SIG-M5 (cell line): ENCODE measurements at places on chromosomes 7 and 10.

DNA sequence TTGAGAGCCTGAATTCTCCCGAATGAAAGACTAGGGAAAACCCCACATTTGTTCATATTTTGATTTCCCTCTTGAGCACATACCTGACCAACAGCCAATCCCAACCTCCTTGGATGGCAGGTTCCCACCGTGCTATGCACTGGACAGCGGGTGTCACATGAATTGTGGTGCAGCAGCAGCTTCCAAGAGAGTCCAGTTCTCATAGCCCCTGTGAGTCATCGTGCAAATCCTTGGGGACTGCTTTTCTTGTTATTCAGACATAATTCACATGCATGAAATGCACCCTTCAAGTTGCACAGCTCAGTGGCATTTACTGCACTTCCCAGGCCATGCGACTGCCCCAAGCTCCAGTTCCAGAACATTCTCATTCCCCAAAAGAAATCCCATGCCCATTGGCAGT, 67.8 kb upstream of the PPP2R2D start:
- no peak for DNase-seq

DNA sequence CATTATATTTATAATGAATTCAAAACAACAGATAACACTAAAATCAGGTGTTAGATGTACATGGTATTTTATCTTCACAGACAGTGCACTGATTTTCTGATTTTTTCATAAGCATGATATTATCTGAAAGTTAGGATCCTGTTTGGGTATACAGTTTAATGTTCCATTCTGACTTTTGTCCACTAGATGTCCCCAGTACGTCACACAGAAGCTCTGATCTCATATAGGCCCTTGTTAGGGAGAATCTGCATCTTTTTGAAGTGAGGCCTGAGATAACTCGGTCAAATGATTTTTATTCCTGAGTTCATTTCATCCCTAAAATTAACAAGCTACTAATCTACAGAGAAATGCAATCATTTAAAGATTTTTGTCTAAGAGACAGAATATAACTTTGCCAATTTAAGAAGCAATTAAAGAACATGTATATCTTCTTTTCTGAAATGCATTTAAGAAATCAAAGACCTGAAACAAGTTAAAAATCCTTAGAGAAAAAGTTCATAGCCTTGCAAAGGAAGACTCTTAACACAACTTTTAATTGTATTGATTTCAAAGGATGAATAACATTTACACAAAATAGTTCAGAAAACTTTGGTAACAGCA, 72.0 kb upstream of the TES start:
- no peak for DNase-seq

DNA sequence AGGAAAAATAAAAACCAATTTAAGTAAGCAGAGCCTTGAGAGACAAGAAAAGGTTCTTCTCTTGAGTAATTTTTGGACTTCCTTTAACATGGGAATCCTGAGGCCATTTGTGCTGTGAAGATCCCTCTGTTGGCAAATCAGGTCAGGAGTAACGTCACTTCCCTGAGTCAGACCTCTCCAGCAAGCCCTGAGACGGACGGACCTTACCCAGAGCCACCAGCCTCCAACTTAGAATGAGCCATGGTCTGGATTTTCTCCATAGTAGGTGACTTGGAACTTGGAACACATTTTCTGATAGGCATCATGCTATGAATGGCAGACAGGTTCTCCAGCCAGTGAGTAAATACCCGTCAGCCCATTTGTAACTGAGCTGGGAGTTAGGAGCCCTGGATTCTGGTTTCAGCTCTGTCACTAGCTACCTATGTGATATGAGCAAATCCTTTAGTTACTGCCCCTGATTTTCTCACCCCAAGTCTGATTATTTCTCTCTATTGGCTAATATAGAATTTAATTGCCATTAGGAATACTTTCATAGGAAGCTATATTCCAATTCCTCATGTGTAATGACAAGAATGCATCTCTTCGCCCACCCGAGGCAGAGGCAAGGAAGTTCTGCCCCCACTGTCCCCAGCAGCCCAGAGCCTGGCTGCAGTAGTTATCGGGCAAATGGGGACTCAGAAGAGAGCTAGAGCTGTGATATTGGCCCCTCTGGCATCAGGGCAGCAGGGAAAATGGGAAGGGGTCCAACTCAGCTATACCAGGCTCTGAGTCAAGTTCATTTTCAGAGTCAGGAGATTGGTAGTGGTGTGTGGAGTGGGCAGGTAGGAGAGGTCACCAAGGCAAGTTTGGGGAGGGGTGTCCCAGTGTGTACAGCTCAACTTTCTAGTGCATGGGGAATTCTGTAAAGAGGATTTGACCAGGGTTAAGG, 153.7 kb upstream of the AGK start:
- no peak for DNase-seq

DNA sequence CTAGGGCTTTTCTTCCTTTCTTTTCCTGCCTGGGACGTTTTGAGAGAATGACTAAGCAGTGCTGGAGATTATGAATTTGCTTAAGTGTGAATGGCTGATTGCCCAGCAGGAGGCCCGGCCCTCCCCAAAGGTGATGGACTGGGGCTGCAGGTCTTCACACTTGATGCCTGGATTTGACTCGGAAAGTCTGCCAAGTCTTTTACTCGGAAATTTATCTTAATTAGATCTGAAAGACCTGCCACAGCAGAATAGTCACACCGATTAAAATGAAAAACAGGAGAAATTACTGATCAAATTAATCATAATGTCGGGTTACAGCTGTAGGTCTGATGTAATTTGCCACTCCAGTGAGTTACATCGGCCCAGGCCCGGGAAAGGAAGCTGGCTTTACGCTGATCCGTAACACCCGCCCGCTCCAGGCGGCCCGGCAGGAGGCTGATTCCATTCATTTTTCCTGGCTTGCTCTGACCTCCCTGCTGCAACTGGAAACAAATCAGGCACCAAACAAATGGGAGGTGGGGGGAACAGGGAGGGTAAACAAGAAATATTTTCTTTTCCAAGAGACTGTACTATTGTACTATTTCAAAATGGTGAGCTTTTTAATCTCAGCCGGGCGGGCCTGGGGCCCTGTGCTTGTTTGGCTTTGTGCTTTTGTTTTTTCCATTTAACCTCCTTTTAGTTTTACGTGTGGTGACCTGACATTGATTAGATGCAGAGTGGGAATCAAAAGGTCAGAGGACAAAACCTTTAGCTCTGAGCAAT, 212.4 kb upstream of the YAE1 start:
- no peak for DNase-seq

DNA sequence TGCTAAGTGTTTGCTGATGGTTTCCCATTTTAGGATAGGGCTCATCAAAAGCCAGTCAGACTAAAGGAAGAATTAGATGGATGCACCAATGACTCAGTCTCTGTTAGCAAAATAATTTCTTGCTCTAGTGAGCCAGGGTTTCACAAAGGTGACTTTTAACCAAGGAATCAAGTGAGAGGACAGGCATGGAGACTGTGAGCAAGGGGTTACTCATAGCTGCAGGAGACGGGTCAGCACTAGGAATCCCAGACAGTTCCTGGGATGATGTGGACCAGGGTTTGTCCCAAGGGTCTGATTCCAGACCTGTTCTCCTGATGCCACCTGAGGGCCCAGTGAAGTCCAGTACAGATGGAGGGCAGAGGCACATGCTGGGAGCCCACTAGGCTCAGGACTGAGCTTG, 138.1 kb downstream of the NOC3L start:
- DNase-seq: no peak

GRCh38 chr7:157271991-157272324, 64.8 kb upstream of the DNAJB6 start:
- no peak for DNase-seq

GRCh38 chr10:86130737-86131475, 235.7 kb downstream of the GRID1 start:
- no peak for DNase-seq

DNA sequence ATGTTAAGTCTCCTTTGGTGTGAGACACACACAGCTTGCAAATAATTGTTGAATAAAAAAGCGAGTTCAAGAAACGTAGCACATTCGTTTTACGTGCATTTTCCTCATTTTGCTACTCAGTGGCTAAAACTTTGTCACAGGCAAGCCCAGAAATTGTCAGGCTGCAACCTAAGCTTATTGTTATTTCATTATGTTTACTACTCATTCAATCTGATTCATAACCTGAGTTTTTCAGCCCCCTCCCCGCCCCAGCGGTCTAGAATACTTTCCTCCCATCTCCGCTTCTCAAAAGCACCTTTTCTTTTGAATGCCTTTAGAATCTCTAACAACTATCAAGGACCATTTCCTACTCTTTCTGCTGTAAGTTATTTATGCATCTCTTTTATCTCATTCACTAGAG, 1.1 kb downstream of the FAM133B start:
- DNase-seq: no peak

- DNase-seq: no peak
These were observed 47.0 kb upstream of the ELMO1 start for GRCh38 chr7:37495574-37496184.

- DNase-seq: no peak
These were observed 124.4 kb downstream of the AMPH start for GRCh38 chr7:38506756-38507155.
